Pericardium fibroblast (primary cell): ENCODE measurements at places on chromosomes 2 and 18. TPM values are rescaled to one million over a fixed set of nuclear protein-coding genes. Genes with fewer than 3 reads are reported as not detected.

ASB3 gene
- 10.0 and 13.5 TPM in 2 replicates for total RNA-seq

EHD3 gene
- total RNA-seq: 12.0 and 14.5 TPM in 2 replicates

DSC2 gene
- total RNA-seq: 0.09 and 3.7 TPM in 2 replicates

LHCGR gene
- not detected in 2 replicates for total RNA-seq

UBXN2A gene
- total RNA-seq: 9.6 and 13.5 TPM in 2 replicates

PARD3B gene
- total RNA-seq: 5.3 and 6.8 TPM in 2 replicates

ABCB11 gene
- 1.2 TPM in 1 of 2 replicates, not detected in the other for total RNA-seq

RAB11FIP5 gene
- 32.2 and 33.0 TPM in 2 replicates for total RNA-seq

GKN2 gene
- total RNA-seq: not detected in 2 replicates

ANKRD23 gene
- total RNA-seq: 1.4 and 2.7 TPM in 2 replicates

SLC30A3 gene
- total RNA-seq: not detected in 2 replicates
